ENCODE measurements at places on chromosomes 1 and 21.

DNA sequence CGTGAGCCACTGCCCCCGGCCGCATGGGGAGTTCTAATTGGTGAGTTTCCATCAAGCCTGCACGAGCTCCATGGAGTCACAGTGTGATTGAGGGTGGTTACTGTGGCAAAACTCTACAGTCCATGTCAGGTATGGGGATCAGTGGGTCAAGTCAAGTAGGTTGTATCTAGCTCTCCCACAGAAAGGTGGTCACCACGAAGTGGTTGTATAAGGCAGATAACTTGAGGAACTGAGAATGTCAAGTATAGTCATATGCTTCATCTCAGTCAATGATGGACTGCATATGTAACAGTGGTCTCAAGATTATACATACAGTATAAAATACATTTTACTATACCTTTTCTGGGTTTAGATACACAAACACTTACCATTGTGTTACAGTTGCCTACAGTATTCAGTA lies 348.6 kb upstream of the ZP4 start:
- no peak for DNase-seq

- DNase-seq, result no peak
Observed at GRCh38 chr1:61152469-61153105, 70.2 kb downstream of the NFIA start.

- no peak for DNase-seq
Observed at GRCh38 chr1:200311256-200311655, 98.6 kb downstream of the ZNF281 start.

DNA sequence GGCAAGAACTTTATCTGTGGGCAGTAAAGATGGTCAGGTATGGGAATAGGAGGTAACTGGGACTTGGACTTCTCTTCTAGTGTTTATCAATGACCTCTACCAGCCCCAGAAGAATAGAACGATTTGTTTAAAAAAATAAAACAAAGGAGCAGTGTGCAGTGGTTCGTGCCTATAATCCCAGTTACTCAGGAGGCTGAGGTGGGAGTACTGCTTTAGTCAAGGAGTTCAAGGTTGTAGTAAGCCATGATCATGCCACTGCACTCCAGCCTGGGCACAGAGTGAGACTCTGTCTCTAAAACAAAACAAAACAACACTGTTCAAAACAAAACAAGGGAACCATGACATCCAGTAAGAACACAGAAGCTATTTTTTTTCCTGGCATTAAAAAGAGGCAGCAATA lies 4.3 kb downstream of the RNF19B start:
- no peak for DNase-seq

DNA sequence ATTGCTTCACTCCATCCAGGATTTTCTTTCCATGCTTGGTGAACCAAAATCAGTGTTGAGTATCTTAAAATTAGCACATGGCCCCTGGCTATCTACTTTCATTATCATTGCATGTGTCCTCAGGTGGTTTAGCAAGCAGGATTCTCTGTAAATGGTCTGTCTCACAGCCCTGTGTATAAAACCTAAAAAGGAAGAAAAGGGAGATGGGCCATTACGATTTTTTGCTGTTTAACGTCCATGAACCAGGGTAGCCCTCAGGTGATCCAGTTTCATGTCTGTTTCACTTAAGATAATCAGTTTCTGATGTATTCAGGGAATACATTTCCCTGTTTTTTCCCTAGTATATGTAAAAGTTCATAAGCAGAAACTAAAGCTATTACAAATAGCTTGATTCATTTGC lies 238.2 kb downstream of the NFIA start:
- no peak for DNase-seq

DNA sequence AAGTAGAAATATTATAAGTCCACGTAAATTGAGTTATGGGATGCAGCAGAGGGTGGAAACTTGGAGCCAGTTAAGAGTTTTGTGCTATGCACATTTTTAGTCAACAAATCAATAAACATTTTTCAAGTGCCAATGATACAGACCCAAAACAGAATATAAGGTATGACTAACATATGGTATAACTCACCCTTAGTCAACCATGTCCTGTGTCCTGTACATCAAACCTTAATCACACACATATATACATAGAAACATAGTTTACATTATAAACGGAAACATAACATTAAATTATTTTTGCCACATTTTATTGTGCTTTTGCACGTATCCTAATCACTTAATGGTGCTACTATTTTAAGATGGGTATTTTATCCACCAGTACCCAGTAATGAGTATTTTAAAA lies 136.1 kb upstream of the USH2A start:
- no peak for DNase-seq

DNA sequence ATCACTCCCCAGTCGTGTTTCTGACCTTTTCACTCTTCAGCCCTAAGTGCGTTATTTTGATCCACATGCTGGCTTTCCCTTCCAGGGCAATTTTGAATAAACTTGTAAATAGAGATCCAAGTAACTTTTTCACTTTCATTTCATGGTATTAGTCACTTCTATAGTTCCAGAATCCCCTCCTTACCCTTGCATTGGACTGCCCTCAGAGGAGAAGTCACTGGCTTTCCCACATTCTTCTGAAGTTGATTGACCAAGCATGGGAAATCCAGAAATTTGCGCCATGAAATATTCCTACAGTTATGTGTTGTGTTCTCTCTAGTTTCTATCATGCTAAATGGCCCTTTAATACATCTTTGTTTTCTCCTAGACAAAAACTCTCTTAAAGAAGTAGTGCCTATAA lies 177.3 kb upstream of the GORAB start:
- DNase-seq, result no peak

GRCh38 chr1:167229719-167230385 lies 9.2 kb downstream of the POU2F1 start:
- peak; percentile 85 for DNase-seq

GRCh38 chr1:209391792-209392191 lies 191.7 kb upstream of the CAMK1G start:
- no peak for DNase-seq

DNA sequence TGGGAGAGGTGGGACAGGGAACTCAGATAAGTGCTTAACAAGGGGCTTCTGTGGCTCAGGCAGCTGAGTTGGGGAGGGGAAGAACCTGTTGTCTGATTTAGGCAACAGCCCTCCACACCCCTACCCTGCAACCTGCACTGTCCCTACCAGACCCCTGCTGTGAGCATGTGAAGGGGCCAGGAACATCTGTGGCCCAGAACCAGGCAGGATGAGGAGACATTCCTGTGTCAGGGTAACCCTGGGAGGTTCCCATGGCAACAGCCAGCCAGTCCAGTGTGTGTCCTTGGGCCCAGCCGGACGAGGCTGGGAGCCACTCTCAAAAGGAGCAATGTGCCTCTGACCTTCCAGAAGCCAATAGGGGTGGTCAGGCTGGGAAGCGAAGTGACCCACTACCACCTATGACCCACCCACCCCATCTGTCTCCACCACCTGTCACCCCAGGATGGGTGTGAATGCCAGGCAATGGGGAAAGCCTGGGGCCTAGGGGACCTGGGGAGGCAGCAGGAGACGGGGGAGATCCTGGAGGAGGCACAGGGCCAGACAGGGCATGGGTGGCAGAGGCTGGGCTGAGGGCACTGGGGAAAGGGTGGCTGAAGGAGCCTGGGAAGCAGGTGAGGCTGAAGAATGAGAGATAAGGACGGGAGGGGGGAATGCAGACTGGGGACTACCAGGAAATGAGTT lies 5.0 kb upstream of the PMVK start:
- no peak for DNase-seq

GRCh38 chr1:246482805-246483568 lies 24.1 kb downstream of the SMYD3 start:
- DNase-seq, result no peak

DNA sequence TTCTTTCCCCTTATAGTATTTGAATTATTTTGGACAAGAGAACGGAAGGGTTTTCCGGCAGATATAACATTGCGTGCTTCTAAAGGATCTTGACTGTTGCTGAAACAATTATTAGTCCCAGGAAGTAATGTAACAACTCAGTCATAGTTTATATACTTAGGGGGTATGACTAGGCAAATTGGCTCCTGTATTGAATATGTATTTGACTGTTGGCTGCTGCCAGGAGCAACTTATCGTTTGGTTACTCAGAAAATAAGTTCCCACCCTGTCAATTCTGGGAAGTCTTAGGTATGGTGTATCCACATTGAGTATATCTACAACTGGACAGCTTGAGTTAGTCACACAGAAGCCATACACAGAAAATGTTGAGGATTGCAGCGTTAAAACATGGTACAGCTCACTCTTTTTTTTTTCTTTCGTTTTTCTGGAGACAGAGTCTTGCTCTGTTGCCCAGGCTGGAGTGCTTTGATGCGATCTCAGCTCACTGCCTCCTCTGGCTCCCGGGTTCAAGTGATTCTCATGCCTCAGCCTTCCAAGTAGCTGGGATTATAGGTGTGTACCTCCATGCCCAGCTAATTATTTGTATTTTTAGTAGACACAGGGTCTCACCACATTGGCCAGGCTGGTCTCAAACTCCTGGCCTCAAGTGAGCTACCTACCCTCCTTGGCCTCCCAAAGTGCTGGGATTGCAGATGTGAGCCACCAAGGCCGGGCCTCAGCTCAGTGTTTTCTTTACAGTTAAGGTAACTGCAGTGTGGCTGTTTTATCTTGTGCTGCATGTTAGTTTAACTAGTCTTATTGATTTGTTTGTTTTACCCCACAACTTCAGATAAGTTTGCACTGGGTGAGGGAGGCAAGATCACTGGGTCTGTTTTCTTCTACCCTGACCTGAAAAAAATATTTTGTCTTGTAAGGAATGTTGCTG lies 10.2 kb downstream of the SMAP2 start:
- DNase-seq, result no peak

DNA sequence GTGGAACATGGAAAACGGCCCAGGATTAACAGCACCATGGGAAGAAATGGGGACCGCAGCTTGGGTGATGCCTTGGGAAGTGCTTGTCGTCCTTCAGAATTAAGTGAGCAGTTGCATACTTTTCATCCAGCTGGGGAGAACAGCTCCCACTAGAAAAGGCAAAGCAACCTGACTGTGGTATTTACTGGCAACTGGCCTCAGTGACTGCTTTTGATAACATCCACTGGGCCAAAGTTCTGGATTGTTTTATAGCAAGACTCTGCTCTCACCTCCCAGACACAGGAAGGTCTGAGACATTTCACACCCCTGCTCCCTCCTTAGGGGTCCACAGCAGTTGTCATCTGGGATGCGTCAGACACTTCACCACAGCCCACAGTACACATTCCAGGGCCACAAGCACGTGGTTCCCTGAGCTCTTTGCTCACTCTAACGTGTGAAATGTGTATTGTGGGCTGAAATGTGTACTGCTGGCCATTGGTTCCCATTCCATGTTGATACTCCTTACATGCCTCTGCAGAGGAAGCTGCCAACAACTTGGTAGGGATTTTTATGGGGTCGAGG lies 6.6 kb downstream of the PAPPA2 start:
- no peak for DNase-seq

DNA sequence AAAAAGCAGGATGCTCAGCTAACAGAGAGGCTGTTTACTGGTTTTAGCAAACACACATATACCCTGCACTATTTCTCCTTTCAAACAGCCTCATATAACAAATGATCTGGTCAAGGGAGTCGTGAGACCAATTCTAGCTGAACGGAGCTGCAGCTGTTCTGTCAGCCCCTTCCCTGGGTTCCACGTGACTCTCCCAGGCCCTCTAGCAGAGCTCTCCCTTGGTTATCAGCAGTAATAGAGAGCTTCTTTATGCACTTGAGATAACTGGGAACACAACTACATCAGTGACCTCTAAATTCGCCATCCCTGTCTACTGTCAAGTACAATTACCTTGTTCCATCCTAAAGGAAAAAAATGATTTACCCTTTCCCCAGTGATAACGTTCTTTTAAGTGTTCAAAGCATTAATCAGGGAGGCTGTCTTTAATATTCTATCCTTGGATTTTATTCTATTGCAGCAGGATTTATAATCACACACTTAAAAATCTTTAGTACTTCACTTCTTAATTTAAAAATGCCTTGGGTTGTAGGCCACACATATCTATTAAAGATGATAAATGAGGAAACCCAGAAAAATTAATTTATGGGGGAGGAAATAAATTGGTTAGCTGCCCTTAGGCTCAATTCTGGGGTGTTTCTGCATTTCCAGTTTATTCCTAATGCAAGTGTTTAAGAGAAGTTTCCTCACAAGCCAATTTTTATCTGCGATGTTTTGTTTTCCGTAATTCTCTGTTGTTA lies 28.2 kb downstream of the PTGER3 start:
- no peak for DNase-seq

DNA sequence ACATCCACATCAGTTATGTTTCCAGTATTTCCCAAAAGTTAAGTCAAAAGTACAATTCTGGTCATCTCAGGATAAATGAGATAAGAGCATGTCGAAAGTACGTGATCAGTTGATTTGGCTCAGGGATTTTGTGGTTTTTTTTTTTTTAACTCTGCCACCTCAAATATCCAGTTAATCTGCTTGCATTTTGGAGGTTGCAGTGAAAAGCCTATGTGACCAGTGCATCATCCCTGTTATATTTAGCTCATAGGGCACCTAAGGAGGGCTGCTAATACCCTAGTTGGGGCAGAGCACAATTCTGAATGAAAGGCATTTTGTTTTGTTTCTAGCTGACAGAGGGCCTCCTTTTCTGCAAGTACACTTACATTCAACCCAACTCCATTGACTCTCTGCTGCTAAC lies 31.7 kb upstream of the RGS16 start:
- no peak for DNase-seq

GRCh38 chr1:80349218-80349617 lies 1342.7 kb upstream of the ADGRL4 start:
- no peak for DNase-seq

GRCh38 chr1:12063141-12064072 lies at the start of gene TNFRSF8:
Gene TNFRSF8, plus strand, starts transcription at chr1:12063303. Its CDS starts 296 bp downstream, at chr1:12063599.
- peak; percentile 48 for DNase-seq

DNA sequence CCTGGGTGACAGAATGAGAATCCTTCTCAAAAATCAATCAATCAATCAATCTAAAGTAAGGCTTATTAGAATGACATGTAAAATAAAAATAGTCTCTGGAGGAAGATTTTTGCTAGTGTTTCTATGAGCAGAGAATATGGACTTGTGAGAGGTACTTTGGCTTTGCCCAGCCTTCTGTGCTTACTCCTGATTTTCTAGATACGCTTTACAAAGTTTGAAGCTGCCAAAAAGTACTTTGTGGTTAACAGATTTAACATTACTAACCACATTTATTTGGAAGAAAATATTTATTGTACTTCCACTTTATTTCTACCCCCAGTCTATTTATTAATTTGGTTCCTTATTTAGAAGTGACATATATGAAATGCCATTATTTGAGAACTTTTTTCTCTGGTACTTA lies 41.0 kb downstream of the CEP350 start:
- DNase-seq, result no peak

- DNase-seq, result no peak
Observed at GRCh38 chr1:36136535-36136934, 11.5 kb upstream of the COL8A2 start.

DNA sequence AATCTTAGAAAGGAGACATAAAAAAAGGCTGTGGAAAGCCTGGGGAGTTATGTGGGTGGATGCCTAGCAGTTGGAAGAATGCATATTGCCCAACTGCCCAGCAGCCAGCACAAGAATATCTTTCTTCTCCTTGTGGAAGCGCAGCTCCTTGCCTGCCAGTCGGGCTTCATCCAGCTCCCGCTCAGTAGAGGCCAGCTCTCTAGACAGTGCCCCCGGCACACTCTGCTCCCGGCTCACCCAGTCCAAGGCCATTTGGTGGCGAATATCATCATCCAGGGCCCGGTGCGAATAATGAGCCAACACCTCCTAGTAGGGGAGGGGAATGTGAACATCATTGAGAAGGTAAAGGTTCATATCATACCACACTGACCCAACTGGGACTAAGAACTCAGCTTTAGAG lies 9.0 kb upstream of the RBM8A start:
- DNase-seq, result no peak
